Breast epithelium (tissue), 4 donors: ENCODE measurements at places on chromosomes 4 and X.

- DNase-seq, result no peak
Measured at GRCh38 chr4:95204267-95204844, 344.4 kb downstream of the UNC5C start.

- no peak for DNase-seq
Measured at GRCh38 chr4:101910786-101911373, 120.3 kb downstream of the BANK1 start.

- no peak for DNase-seq
Measured at GRCh38 chr4:155530290-155530689, 136.4 kb upstream of the GUCY1A1 start.

- DNase-seq, result no peak
Measured at GRCh38 chr4:125847518-125847917, 532.8 kb downstream of the FAT4 start.

DNA sequence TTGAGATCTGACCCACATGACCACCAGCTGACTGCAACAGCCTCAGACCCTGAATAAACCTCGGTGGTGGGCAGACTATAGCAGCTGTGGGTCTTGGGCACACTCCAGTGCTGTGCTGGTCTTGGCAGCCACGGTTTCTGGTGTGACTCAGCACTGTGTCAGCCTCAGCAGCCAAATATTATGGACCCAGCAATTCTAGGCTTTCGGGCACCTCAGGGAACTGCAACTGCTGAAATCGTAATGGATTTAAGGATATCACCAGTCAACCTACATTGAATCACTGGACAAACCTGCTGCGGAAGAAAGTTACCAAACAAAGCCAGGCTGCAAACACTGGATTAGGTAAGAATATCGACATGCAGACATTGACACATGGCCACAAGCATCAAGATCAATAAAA, 10.5 kb upstream of the UBE2NL start:
- DNase-seq, result no peak
